ENCODE measurements at places on chromosomes 4 and X.

GRCh38 chr4:12724510-12724909 lies 759.6 kb downstream of the RAB28 start:
- no peak for DNase-seq

DNA sequence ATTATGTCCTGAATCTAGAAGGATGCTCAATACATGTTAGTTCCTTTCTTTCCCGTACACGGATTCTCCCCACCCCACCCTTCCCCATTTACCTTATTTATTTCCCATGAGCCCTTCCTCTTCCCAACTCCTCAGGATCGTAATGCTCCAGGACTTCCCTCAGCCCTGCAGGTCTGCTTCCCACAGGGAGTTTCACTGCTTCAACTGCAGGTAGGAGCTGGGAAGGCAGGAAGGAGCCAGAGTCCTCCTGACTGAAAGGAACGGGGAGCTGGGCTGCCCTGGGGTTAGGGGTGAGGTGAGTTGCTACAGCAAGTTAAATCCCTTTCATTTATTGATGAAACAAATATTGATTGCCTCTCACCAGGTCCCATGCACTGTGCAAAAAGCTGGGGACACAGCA lies 33.2 kb downstream of the SAT1 start:
- DNase-seq = no peak

DNA sequence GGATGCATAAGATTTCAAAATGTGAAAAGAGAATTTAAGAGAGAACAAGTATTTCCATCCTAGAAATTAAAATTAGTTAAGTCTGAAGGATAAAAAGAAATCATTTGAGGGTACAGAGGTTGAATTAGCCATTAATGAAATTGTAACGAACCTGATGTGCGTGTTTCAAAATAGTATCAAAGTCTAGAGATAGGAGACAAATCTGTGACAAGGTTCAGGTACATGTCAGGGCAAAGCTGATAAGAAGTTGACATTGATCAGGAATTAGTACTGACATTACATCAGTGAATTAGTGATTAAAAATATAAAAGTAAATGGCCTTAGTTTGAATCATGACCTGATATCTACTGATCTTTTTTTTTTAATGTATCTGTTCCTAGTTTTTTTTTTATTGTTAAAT lies 62.3 kb downstream of the UGT2B10 start:
- DNase-seq = no peak

GRCh38 chrX:109716431-109717028 lies 16.5 kb downstream of the ACSL4 start:
- no peak for DNase-seq

DNA sequence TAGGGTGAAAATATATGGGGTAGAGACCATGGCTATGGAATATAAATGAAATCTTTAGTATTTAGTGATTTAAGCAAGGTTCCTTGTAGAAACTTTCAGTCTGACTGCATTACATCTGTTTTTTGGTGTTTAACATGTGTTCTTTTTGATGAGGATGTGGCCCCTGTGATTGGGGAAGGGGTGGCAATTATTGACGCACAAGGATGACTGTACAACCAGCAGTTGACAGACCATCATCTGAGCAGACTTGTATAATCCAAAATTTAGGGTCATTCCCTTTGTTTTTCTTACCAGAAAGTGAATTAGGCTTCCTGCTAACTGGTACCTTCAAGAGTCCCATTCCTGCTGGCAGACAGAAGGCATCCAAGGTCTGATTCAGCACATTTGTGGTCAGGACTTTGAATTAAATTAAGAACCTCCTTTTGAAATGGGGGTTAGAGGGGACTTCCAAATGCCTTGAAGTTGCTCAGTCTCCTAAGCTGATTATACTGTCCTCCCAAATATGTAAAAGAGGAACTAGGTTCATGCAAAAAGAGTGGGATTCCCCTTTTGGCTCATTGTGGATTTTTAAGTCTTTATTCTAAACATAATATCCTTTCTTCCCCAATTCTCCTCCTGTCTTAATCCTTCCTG lies 112.4 kb upstream of the CXCL13 start:
- DNase-seq = no peak

GRCh38 chr4:25552580-25553271 lies 102.9 kb upstream of the SLC34A2 start:
- no peak for DNase-seq

GRCh38 chrX:20514358-20514757 lies 247.6 kb upstream of the RPS6KA3 start:
- no peak for DNase-seq

- DNase-seq = no peak
Measured at GRCh38 chrX:20418379-20419150, 151.9 kb upstream of the RPS6KA3 start.

- no peak for DNase-seq
Measured at GRCh38 chr4:117137145-117137544, 51.8 kb upstream of the TRAM1L1 start.

GRCh38 chr4:10054571-10055041 lies 33.3 kb upstream of the SLC2A9 start:
- DNase-seq = no peak

DNA sequence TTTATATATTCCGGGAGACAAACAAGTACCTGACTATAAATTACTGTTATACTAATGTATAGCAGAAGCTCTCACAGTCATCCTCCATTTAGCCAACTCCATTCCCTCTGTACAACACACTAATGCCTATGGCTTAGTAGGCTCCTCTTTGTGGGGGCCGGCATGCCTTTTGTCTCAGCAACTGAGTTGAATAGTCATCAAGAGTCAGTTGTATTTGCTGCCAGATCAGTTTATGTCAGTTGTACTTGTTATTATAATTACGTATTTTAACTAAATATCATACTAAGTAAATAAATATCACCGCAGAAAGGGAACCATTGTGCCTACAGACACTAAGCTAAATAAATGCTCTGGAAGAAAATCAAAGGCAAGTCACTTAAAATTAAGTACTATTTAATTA lies 9.9 kb downstream of the PRMT9 start:
- DNase-seq = no peak

- no peak for DNase-seq
Measured at GRCh38 chr4:76923619-76924357, 25.8 kb upstream of the SEPTIN11 start.

- DNase-seq = no peak
Measured at GRCh38 chr4:7414736-7415510, 19.8 kb downstream of the PSAPL1 start.

DNA sequence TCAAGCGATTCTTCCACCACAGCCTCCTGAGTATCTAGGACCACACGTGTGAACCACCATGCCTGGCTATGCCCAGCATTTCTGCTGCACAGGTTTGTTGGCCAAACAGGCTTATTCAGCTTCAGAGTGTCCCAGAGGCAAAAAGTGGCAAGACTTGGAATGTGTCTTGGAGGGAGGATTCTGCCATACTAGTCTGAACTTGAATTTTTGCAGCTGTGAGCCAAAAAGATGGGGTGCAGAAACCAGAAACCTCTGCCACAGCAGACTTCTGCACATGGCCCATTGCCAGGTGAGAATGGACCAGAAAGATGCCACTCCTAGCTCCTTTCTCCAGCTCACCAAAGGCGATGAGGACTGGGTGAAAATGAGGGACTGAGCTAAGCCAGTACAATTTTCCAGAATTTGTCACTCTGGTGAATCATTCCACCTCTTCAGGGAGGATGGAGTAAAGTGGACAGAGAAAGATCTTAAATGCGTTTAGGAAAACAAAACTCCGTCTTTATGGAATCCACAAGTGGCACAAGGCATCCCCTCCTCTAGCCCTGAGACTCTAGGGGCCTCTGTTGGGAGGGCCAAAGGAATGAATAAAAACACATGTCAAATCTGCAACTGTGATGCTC lies 369.1 kb upstream of the CLNK start:
- no peak for DNase-seq

DNA sequence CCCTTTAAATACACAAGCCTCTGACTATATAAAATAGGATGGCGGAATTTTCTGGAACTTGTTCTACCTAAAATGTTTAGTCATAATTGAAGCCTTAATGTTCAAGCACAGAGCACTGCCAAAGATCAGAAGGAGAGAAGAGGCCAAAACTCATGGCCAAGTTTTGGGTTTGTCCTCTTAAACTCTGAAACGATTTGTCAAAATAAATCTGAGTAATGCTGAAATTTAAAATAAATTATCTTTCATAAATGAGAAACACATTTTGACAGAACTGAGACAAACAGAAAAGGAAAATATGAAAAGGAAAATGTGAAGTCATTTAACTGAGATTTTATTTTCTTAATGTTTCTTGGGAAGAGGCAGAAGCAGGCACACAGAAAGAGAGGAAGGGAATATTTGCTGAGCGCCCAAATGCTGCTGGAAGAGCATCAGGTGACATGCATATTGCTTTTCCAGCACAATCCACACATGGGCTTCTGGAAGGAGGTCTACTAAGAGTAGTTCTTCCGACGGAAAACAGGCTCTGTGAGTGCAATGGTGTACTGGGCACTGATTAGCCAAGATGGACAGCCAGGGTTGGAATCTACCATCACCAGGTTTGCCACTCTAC lies 47.4 kb upstream of the ZNF518B start:
- DNase-seq = no peak

DNA sequence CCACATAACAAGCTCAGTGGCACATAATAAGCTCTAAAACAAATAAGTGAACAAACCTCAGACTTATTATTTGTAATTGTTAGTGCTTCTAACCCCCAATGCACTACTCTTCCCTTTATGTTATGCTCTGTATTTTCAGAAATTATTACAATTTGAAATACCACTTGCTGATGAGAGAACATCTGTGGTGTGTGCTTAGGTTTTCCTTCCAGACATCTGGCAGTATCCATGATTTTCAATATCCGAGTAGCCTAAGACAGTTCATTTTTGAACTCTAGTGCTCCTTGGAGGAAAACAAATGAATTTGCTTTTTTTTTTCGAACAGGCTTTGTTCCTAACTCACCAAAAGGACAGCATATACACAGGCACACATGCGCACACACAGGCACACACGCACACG lies 278.7 kb upstream of the CLNK start:
- DNase-seq = no peak

- DNase-seq = no peak
Measured at GRCh38 chr4:47109379-47109778, 78.0 kb downstream of the GABRB1 start.

DNA sequence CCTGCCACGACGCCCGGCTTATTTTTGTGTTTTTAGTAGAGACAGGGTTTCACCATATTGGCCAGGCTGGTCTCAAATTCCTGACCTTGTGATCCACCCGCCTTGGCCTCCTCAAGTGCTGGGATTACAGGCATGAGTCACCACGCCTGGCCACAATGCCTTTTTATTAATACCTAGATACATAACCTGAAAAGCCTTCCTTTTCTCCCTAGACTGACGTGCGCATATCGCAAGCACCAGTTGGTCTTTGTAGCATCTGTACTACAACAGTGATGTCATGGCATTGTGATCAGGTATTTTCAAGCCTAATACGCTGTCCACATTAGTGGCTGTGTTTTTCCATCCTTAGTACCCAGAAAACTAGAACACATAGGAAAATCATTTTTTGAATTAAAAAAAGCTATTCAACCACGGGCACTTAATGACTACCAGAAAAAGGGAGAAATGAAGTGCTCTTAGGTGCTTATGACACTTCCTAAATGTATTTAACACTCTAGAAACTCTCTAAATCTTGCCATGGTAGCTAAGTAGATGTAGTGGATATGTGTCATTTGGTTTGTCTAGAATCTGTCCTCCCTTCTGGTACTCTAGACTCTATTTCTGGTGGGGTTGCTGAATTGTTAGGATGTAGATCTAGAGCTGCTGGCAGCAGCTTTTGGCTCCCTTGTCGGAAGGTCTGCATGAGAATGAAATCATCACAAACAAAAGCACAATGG lies 707.8 kb downstream of the STIM2 start:
- no peak for DNase-seq

- DNase-seq = no peak
Measured at GRCh38 chr4:181245326-181245725, 997.9 kb upstream of the TENM3 start.

- no peak for DNase-seq
Measured at GRCh38 chrX:136115126-136115903, 32.0 kb upstream of the FHL1 start.

- DNase-seq = no peak
Measured at GRCh38 chr4:8817096-8817812, 54.4 kb downstream of the HMX1 start.

DNA sequence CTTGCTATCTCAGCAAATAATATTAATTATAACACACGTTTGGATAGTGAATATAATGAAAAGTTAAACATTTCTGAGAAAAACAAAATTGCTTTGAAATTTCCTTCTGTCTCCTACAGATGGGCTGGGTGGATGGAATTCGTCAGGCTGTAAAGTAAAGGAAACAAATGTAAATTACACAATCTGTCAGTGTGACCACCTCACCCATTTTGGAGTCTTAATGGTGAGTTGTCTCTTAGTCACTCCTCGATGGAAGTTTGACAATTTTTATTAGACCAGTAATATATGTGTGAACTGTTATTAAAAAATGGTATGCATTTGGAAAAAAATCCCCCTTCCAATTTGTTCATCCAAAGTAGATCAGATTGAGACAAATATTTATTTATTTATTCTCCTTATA lies 92.5 kb upstream of the BRS3 start:
- no peak for DNase-seq

- no peak for DNase-seq
Measured at GRCh38 chr4:138845664-138846063, 169.9 kb upstream of the NOCT start.

GRCh38 chr4:78527555-78527954 lies 24.0 kb upstream of the ANXA3 start:
- DNase-seq = no peak

GRCh38 chr4:9988933-9989332 lies 32.4 kb downstream of the SLC2A9 start:
- DNase-seq = no peak

All from activated T-cell treated with anti-CD3 and anti-CD28 coated beads for 1 hour (primary cell).